ENCODE measurements at places on chromosomes 3 and 15.

GRCh38 chr3:134150476-134150875 is 100.2 kb downstream of the RYK start:
- DNase-seq: no peak

DNA sequence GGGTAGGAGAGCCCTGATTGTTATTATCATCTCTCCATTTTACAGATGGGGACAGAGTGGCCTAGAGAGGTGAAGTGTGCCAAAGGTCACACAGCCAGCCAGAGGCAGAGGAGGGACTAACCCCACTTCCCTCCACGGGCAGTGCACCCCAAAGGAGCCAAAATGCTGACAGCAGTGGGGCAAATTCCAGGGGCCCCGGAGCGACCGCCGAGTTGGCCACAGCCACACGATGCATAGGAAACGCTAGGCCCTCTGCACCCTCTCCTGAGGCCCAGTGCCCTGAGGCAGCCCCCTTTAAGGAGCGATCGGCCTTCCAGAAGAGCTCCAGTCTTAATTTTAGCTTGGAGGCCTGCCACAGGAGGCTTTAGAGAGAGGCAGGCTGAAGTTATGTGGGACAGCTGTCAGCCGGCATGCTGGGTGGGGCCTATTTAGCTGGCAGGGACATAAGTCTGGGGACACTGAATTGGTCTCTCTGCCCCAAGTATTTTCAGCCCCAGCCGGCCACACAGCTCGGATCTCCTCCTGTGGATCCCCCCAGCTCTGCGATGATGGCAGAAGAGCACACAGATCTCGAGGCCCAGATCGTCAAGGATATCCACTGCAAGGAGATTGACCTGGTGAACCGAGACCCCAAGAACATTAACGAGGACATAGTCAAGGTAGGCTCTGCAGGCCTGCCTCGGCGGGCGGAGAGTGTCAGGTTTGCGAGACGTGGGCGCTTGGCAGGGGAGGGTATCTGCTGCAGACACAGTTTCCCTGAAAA is at the start of gene CAV3:
CAV3 (plus strand) TSS at position 471 of the 763 bp plus-strand sequence; CDS start at position 546, 75 bp downstream.
- DNase-seq: no peak

DNA sequence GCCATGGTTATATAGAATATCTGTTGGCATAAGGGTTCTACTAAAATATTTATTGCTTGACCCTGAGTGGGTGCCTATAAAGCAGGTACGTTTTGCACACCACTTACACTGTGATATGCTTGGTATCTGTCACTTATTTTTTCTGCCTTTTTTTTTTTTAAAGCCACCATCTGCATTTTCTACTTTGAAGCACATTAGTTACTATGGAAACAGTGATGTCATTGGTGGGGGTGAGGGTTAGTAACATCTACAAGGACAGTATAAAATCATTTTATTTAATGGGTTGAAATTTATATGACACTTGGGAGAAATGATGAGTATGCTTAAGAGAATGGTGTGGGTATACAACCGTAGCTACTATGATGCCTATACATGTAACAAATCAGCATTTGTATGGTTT is 25.6 kb downstream of the SLCO3A1 start:
- no peak for DNase-seq

DNA sequence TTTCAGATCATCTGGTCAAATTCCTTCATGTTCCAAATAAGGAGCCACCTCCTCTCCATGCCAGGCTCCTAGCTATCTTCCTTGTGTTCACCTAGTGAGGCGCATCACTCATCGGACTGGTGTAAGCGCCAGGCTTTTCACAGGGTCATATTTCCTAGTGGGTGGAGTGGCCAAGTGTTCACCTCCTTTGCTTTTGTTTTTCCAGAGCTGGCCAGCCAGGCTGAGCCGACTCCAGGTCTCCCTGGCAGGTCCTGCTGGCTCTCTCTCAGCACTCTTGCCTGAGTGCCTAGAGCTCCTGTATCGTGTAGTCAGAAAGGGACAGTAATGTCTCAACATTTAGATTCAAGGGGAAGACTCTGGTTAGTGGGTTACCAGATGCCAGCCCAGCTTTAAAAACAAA is 31.0 kb downstream of the HEG1 start:
- no peak for DNase-seq

DNA sequence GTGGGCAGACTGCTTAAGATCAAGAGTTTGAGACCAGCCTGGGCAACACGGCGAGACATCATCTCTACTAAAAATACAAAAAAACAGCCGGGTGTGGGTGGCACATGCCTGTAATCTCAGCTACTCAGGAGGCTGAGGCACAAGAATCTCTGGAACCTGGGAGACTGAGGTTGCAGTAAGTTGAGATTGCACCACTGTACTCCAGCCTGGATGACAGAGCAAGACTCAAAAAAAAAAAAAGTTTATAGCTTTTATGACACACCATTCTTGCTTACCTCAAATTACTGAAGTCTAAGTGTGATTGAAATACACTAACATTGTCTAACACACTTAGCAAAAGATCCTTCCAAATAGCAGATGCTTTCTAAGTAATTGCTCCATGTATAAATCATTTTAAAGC is 207.6 kb downstream of the STAG1 start:
- DNase-seq: no peak

GRCh38 chr3:186209810-186210752 is 101.2 kb upstream of the ETV5 start:
- no peak for DNase-seq

DNA sequence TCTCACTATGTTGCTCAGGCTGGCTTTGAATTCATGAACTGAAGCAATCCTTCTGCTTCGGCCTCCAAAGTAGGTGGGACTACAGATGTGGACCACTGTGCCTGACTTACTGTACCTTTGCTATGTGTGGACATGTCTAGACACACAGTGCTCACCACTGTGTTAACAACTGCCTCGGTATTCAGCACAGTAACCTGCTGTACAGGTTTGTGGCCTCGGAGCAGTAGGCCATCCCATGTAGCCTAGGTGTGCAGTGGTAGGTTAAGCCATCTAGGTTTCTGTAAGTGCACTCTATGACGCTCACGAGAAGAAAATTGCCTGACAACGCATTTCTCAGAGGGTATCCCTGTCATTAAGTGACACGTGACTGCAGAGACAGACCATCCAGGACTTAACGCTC is 70.3 kb downstream of the TAMM41 start:
- DNase-seq: no peak

DNA sequence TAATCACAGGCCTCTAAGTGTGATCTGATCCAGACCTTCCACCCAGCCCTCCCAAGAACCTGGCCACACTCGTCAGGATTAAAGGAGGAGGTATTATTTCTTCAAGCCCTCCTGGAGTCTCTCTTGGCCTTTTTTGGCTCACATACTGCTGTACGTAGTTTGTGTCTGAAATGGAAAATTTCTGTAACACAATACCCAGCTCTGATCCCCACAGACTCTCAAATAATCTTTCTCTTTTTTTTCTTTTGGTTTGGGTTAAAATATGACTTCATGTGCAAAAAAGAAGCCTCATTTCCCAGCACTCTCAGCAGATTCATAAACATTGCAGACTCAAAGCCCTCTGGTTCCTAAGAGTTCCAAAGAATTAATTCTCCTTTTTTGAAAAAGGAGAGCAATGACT is 96.5 kb upstream of the PHLDB2 start:
- DNase-seq: no peak

DNA sequence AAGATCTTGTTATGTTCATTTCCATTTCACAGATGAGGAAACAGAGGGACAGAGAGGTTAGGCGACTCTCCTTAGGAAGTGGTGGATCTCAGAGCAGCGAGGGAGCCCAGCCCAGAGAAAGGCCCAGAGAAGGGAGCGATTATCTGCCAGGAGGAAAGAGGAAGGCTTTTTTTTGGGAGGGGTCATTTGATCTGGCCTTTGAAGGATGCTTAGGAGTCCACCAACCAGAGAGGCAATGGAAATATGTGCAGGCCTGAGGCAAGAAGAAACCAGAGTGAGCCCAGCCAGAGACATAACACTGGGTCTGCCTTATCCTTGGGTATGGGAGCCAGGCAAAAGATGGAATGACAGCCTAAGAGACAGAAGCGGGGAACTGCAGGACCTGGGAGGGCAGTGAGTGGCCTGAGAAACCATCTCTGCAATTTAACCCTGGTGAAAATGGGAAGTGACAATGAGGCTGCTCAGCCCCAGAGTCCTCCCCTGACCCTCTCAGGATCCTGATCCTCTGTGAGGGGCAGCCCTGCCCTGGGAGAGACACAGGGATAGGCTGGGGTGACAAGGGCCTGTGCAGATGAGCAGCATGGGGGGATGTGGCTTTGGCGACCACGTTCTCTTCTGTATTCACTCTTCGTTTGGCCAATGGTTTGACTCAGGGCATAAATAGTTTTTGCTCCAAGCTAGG is 163.2 kb downstream of the WNT7A start:
- DNase-seq: no peak

- DNase-seq: no peak
Observed at GRCh38 chr3:106341087-106341486, 472.3 kb upstream of the CBLB start.

- DNase-seq: no peak
Observed at GRCh38 chr15:72421484-72421883, 23.4 kb downstream of the TMEM202 start.

GRCh38 chr15:67242708-67243111 is 11.8 kb downstream of the AAGAB start:
- no peak for DNase-seq

- DNase-seq: no peak
Observed at GRCh38 chr3:59443618-59444293, 393.9 kb upstream of the CFAP20DC start.

DNA sequence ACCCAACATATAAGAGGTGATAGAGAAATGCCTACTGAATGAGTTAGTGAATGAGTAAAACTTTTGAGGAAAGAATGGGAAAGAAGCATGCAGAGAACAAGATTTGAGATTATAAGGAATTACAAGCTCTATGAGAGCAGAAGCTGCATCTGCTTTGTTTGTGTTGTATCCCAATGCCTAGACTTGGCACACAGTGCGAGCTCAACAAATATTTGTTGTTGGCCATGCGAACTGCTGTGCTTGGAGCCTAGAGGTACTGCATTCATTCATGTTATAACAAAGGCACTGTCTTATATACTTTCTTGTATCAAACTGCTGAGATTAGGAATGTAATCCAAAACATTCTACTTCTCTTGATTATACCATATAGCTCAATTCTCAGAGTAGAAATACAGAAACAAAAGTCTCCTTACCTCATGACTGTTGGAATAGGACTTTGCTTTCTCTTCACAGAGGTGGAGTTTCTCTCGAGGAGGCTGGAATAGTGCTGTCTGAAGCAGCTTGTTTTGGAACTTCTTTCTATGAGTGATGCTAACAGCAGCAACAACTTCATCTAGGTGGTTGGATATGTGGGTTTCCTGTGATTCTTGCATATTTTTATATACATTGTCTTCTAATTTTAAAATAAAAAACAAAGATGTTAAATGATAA is 21.1 kb downstream of the TTC23 start:
- DNase-seq: no peak

DNA sequence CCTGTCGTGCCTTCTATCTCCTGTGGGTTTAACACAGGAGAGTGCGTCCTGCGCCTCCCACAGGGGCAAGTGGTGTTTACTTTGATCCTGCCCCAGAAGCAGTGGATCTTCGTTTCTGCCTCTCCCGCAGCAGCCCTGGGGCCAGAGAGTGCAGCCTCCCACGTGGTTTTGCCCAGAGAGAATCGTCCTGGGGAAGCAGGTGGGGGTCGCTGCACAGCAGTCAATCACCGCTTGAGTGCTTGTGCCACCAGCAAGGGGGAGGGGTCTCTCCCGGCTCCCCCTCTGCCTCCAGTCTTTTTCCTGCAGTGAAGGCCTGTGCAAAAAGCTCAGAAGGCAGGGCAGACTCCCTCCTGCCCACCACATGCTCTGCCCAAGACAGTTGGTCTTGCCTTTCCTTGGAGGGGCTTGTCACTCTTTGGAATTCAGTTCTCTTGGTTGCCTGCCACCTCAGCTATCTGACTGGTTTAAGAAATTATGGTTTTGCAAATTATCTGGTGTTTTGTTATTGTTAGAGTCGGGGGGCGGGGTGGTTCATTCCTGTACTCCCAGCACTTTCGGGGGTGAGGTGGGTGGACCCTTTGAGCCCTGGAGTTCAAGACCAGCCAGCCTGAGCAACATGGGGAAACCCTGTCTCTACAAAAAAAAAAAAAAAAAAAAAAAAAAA is 26.9 kb downstream of the STOML1 start:
- DNase-seq: peak; percentile 45

DNA sequence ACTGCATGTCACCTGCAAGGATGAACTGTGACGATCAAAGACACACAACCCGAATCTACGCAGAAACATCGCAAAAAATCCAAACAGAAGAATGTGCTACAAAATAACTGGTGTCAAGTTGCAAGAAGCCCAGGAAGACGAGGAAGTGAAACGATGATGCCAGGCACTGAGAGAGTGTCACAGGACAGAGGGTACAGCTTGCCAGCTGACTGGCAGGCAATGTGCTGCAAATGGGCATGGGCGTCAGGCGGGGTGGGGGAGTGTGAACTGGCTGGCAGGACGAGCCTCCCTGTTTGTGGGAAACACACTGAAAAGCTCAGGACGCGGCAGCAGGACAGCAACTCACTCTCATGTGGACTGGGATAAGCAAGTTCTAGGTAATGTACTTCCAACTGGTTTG is 28.9 kb upstream of the OCA2 start:
- no peak for DNase-seq

DNA sequence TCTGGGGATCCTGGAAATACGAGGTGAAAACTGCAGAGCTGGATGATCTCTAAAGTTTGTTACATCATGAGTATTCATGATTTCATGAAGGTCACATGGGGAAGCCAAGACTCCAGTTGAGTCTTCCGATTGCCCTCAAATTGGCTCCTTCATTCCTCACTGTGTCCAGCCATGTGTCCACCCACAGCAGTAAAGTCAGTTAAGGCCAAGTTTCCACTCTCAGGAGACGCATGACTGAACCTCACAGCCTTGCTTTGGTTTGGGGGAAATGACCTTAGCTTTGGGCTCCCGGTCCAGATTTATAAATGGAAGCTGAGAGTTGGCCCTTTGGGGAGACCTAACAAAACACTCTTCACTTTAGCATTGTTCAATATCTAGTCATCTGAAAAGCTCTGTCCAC is 289.7 kb upstream of the MCTP2 start:
- DNase-seq: no peak

DNA sequence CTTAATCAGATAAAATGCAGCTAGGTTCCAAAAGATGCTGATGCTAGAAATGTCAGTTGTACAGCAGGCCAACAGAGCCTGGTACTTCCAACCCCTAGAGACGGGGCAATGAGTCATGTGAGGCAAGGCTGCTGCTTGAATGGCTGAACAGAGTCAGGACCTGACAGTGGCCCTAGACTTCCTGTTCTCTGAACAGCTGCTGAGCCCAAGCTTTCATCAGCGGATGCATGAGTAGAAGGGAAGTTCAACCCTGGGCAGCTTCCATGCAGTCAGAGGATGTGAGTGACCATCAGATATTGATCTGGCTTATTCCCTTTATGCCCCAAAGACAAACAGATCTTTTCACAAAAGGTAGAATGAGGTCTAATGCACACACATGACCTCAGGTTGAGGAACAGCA is 282.9 kb upstream of the COL8A1 start:
- no peak for DNase-seq

GRCh38 chr3:122189357-122189756 is 5.9 kb downstream of the CASR start:
- no peak for DNase-seq

DNA sequence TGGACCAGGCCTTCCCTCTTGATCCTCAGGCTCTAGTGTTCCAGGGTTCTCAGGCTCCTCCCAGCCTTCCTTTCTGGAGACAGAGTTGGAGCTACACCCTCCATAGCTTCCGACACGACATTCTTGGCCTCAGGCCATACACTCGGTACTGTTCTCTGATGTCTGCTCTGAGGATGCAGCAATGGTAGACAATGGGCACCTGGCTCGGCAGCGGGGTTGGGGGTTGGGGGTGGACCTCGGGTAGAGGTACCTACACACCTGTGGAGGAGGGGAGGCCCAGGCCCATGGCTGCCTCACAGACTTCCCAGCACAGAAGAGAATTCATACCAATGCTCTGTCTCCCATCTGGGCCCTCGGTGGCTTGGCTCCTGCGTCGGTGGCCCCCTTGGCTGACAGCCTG is 21.4 kb downstream of the CCDC13 start:
- DNase-seq: no peak

All from stimulated activated CD4-positive, alpha-beta T cell treated with anti-CD3 and anti-CD28 coated beads, Interleukin-12 subunit alpha, Interleukin-12 subunit beta, amount 100 ng/mL, for 48 hours (primary cell).